ENCODE measurements at places on chromosomes 11 and 22. TPM values are rescaled to one million over a fixed set of nuclear protein-coding genes. Genes with fewer than 3 reads are reported as not detected.

DNA sequence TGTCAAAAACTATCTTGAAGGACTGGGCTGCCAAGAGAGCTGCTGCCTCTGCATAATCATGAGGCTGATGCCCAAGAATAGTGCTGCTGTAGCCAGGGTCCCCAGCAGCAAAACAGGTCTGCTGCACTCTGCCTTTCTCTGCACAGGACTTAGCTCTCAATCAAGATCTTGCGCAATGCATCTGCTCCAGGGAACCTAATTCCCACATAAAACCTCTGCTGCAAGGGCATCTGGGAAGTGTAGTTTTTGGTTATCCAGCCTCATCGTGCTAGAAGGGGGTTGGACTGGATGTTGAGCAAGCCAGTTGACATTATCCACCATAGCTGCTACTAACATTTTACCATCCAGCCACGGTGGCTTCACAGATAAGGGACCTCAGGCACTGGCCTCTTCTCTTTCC lies 192.7 kb downstream of the C11orf91 start:
- DNase-seq = no peak

DNA sequence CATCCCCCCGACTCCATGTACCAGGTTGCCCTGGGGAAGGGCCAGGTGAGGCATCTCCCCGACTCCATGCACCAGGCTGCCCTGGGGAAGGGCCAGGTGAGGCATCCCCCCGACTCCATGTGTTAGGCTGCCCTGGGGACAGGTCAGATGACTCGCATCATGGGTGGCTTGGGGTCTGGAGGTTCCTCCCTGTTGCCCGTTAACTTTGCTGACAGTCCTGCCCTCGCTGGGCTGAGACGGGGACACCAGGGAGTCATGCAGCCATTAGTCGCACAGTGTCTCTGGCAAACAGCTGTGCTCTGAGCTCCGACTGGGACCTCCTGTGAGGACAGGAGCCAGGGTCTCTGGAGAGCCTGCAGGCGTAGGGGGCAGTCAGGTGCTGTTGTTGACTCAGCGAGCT lies 336.1 kb downstream of the TBC1D22A start:
- DNase-seq = no peak

DNA sequence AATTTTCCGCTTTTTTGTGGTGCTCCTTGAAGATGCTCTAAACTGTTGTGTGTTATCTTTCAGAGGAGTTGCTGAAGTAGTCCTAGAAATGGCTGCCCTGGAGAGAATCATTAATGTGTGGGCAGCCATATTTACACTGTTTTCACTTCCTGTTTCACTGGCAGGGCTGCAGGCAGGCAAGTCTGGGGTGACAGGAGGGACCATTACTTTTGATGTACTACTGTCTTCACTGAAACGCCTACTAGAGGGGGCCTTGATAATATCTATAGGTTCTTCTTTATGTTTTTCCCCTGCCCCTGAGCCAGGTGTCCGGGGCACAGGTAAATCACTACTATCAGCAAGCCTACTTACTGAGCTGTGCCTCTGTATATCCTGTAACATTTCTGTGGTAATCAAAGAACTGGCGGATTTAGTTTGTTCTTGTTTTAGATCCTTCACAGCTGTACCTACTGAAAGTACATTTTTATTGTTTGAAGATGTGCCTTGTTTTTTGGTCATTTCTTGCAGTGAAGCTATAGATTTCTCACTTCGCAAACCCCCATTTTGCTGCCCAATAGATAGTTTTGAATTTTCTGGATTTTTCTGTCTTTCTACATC lies 39.7 kb downstream of the ACAT1 start:
- no peak for DNase-seq

- DNase-seq = no peak
Measured at GRCh38 chr11:111347002-111347722, 31.9 kb downstream of the POU2AF1 start.

SLC22A12 gene
- total RNA-seq = not detected

OR4D5 gene
- not detected for total RNA-seq

MAP6 gene
- 0.06 TPM for total RNA-seq

Data from activated naive CD4-positive, alpha-beta T cell treated with anti-CD3 and anti-CD28 coated beads, Interleukin-2, amount 50 U/mL, for 72 hours (primary cell).